Activated CD4-positive, alpha-beta T cell treated with anti-CD3 and anti-CD28 coated beads for 36 hours (primary cell): ENCODE measurements at places on chromosomes 2 and 18. TPM values are rescaled to one million over a fixed set of nuclear protein-coding genes. Genes with fewer than 3 reads are reported as not detected.
A peak's percentile ranks its signal among the peaks of the same experiment; 100 is the strongest.

The REG3A gene
- not detected for total RNA-seq

The VWC2L gene
- not detected for total RNA-seq

DNA sequence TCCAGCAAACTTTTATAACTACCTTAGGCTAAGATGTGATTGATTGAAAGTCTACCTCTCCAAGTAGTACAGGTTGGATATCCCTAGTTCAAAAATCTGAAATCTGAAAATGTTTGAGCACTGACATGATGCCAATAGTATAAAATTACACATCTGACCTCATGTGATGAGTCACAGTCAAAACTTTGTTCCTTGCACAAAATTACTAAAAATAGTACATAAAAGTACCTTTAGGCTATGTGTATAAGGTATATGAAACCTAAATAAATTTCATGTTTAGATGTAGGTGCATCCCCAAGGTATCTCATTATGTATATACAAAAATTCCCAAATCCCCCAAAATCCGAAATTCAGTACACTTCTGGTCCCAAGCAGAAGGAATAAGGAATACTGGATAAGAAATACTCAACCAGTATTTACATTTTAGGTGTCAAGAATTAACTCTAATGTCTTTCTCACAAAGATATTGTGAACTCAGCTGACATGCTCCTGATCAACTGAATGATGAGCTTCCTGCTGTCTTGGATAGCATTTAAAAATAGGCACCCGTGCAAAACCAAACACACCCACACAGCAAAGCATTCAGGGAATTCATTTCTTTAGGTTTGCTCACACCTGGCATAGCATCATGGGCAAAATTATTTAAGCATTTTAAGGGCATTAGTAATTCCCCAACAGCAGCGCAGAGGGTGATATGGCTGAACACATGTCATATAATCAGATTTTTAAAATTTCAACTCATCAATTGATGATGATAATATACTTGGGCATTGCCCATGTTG is 497.4 kb upstream of the MEIS1 start:
- H3K36me3 ChIP-seq: no peaks in the 10 kb centered on the region
- no peak overlapping the region for H3K27ac ChIP-seq
- DNase-seq: no peak
- peaks cover 3% of the 10 kb centered on the region for H3K27me3 ChIP-seq

DNA sequence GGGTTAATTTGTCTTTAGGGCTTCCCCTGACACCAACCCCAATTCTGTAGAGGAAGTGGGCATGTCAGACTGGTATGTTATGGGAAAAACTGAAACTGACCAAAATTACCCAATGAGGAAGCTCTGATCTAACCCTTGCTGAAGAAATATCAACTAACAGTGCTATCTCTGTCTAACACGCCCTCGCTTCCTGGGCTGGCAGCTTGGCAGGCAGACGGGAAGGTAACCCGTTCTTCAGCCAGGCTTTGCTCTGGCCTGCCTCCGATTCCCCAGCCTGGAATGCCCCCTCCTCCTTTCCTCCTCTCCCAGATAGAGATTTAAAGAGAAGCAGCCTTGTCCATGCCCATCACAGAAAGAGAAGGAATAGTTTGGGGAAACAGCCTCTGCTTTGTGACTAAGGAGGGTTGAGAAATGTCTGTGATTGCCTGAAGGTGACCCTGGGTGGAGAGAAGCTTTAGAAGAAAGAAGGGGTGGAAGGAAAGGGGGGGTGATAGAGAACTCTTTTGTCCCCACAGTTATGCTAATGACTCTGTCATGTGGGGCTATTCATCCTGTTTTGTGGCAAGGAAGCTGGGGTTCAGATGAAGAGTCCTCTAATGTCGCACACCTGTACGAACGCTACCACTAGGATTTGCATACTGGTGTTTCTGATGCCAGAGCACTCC is 15.4 kb downstream of the HK2 start:
- H3K36me3 ChIP-seq: peaks cover 34% of the 10 kb centered on the region
- H3K4me3 ChIP-seq: peak overlapping the region; percentile 52
- no peaks in the 10 kb centered on the region for H3K27me3 ChIP-seq
- DNase-seq: peak; percentile 59
